ENCODE measurements at places on chromosomes 2 and 18. TPM values are rescaled to one million over a fixed set of nuclear protein-coding genes. Genes with fewer than 3 reads are reported as not detected.
A peak's percentile ranks its signal among the peaks of the same experiment; 100 is the strongest.

GPR155 gene
- total RNA-seq: 4.5 TPM

- peak; percentile 52 for DNase-seq
Observed at GRCh38 chr2:130332271-130333073, 10.2 kb upstream of the IMP4 start.

GRCh38 chr18:10898417-10898974 is 250.9 kb downstream of the PIEZO2 start:
- no peak for DNase-seq

DNA sequence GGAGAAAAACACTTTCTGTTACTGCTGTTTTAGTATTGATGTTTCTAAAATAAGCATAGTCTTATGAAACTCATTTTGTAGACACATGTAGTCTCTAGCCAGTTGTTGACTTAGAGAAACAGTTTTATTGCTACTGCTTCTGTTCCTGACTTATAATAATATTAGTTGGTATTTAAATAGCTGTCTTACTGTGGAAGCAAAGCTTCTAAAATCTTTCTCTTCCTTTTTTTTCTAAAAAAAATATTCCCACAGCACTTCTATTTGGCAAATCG is 121.8 kb downstream of the MTX2 start:
- DNase-seq: no peak

DNA sequence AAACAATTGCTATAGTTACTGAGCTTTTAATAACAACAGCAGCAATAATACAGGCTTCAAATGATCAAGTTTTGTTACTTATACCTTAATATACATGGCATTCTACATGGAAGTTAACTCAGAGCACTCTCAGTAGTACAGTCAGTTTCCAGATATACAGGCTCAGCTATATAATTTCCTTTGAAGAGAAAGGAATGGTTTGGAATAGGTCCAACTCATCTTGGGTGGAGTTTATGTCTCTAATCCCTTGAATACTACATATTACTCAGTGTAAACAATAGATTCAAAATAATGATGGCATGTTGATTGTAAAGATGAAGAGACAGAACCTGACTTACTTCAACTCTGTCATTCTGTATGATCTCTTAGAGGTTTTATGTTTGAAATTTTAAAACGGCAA is 174.9 kb downstream of the EPHA4 start:
- DNase-seq: no peak

GRCh38 chr18:49819071-49819662 is 5.8 kb upstream of the ACAA2 start:
- no peak for DNase-seq

ATP9B gene
- total RNA-seq: 22.0 TPM

AQP4 gene
- total RNA-seq: not detected

Measured in CD8-positive, alpha-beta memory T cell (primary cell).